ENCODE measurements at places on chromosomes 1 and 21.

- peaks cover 13% of the 10 kb centered on the region for H3K4me1 ChIP-seq
- H3K27ac ChIP-seq = no peak overlapping the region
- no peaks in the 10 kb centered on the region for H3K27me3 ChIP-seq
- H3K36me3 ChIP-seq = peaks cover 25% of the 10 kb centered on the region
- no peak overlapping the region for H3K4me3 ChIP-seq
- DNase-seq = no peak
Observed at GRCh38 chr1:116989835-116990234, 11.7 kb upstream of the CD101 start.

DNA sequence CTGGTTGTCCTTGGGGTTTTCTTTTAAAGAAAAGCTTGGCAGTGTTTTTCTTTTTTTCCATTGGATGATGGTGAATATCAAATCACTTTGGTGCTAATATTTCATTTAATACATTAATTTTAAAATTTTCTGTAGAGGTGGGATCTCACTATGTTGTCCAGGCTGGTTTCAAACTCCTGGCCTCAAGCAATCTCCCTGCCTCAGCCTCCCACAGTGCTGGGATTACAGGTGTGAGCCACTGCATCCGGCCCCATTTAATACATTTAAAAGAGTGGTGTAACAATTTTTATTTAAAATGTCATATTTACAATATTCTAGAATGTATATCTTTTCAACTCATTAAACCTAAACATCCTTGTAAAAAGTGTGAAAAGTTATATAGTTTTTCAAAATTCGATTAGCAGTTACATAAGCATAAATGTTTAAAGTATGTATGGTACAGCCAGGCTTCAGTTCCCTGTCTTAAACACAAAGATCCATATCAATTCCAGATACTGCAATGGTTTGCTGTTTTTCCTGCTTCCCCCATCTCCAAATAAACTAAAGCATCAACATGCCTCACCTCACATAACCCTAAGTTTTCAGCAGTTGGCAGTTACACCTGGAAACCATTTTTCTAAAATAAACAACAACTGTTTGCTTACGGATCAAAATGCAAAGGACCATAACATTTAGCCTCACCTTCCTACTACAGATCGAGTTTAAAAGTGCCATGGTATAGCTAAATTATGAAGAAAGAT is 8.9 kb upstream of the LGALS8 start:
- no peak for DNase-seq
- no peak overlapping the region for H3K4me3 ChIP-seq
- H3K27ac ChIP-seq = no peak overlapping the region

GRCh38 chr1:156592910-156593660 is 1.5 kb downstream of the NAXE start:
- no peak overlapping the region for H3K27ac ChIP-seq
- no peak overlapping the region for H3K4me3 ChIP-seq
- H3K36me3 ChIP-seq = peaks cover 42% of the 10 kb centered on the region
- DNase-seq = no peak
- peaks cover 36% of the 10 kb centered on the region for H3K4me1 ChIP-seq
- H3K27me3 ChIP-seq = no peaks in the 10 kb centered on the region

GRCh38 chr1:42674682-42675081 is 7.5 kb upstream of the YBX1 start:
- H3K27me3 ChIP-seq = no peaks in the 10 kb centered on the region
- peaks cover 27% of the 10 kb centered on the region for H3K36me3 ChIP-seq
- no peak for DNase-seq

DNA sequence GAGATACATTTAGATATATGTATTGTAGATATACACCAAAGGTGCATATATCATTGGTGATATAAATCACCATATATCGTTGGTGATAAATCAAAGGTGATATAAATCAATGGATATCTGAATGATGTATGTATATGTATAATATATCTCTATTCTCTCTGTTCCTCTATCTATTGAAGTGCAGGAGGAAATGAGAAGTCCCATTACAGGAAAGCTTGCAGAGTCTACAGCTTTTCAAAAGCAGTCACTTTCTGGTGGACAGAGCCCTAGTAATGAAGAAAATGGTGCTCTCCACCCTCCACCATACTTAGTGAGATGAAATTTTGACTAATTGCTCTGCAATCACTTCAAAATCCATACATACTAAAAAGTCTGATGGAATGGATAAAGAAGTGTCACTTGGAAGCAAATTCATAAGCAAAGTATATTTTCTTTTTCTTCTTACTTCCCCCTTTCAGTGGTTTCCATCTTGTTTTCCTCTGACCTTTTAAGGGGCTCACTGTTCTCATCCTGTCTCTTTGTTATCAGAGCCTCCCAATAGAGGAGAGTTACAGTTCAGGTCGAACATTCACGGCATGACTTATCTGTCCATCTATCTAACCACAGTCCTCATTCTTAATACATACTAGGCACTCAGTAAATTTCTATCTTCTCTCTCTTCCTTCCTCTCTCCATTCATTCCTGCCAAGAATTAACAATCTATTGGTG is 227.2 kb downstream of the KCNJ6 start:
- DNase-seq = no peak
- H3K27me3 ChIP-seq = no peaks in the 10 kb centered on the region
- no peak overlapping the region for H3K27ac ChIP-seq
- no peak overlapping the region for H3K4me3 ChIP-seq
- peaks cover 7% of the 10 kb centered on the region for H3K4me1 ChIP-seq

- H3K4me3 ChIP-seq = no peak overlapping the region
- H3K36me3 ChIP-seq = no peaks in the 10 kb centered on the region
- DNase-seq = no peak
- H3K27ac ChIP-seq = no peak overlapping the region
Observed at GRCh38 chr1:97384294-97384968, 536.4 kb downstream of the DPYD start.

- H3K4me1 ChIP-seq = peaks cover 75% of the 10 kb centered on the region
- peaks cover 12% of the 10 kb centered on the region for H3K36me3 ChIP-seq
- no peak for DNase-seq
- H3K27ac ChIP-seq = no peak overlapping the region
Observed at GRCh38 chr1:205452364-205452763, 3.5 kb downstream of the BLACAT1 start.

DNA sequence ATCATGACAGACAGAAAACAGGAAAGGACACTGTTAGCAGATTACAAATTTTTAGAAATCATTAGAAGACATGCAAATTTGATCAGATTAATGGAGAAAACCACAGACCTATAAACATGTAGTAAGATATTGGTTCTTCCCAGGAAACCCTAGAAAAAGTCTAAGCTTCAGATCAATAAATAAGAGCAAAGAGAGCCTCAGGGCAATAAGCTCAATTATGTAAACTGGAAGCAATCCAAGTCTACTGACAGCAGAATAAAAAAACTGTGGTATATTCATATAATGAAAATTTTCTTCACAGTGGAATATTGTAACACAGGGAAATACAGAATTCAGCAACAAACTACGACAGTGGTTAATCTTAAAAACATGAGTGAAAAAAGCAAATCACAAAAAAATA is 36.3 kb downstream of the NRDC start:
- no peak overlapping the region for H3K4me3 ChIP-seq
- H3K36me3 ChIP-seq = peaks cover 5% of the 10 kb centered on the region
- no peak overlapping the region for H3K27ac ChIP-seq

- no peaks in the 10 kb centered on the region for H3K27me3 ChIP-seq
- DNase-seq = no peak
- H3K27ac ChIP-seq = no peak overlapping the region
- no peaks in the 10 kb centered on the region for H3K36me3 ChIP-seq
Observed at GRCh38 chr1:18828224-18828623, 31.2 kb downstream of the TAS1R2 start.

GRCh38 chr1:248828845-248829244 is 3.1 kb upstream of the SH3BP5L start:
- DNase-seq = no peak
- no peaks in the 10 kb centered on the region for H3K27me3 ChIP-seq
- peaks cover 11% of the 10 kb centered on the region for H3K36me3 ChIP-seq

GRCh38 chr1:39800471-39800835 is 11.8 kb upstream of the BMP8B start:
- peaks cover 8% of the 10 kb centered on the region for H3K4me1 ChIP-seq
- DNase-seq = no peak
- no peak overlapping the region for H3K27ac ChIP-seq
- H3K4me3 ChIP-seq = no peak overlapping the region
- no peaks in the 10 kb centered on the region for H3K36me3 ChIP-seq

DNA sequence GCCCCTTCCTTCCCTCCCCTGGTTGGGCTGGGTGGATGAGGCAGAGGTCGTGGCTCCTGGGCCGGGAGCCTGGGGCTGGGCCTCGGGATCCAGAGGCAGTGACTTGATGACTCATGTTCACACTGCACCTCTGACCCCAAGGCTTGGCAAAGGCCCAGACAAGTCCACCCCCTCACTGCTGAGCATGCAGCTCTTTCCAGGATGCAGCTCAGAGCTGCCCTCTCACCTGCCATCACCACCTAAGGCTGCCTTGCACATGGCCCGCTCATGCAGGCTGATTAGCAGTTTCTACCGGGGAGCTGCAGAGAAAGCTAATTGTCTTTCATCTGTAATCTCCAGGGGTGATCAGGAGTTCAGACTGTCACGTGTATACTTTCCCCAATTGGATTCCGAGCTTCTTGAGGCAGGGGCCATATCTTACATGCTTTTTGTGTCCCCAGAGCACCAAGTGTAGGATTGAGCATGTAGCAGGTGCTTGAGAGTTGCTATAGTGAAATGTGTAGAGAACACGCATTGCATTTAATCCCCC is 62.1 kb downstream of the LRRN2 start:
- no peak for DNase-seq
- H3K4me1 ChIP-seq = peaks cover 64% of the 10 kb centered on the region
- H3K4me3 ChIP-seq = no peak overlapping the region
- H3K27me3 ChIP-seq = no peaks in the 10 kb centered on the region
- H3K36me3 ChIP-seq = peaks cover 31% of the 10 kb centered on the region

DNA sequence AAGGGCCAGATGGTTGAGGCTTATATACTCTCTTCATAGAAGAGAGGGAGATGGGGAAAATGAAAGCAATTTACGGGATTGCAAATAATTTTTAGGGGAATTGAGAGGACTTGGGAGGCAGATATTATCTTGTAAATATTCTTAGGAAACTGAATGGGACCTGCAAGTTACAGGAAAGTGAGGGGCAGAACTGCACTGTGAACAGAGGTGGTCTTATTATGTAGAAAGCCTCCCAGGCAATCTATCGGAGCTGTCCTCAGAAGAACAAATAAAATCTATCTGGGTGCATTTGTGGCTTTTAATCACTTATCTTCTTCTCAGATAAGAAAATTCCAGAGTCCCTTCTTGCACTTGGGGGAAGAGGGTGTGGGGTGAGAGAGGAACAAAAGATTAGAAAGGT is 223.5 kb downstream of the RHOU start:
- H3K36me3 ChIP-seq = no peaks in the 10 kb centered on the region
- no peak overlapping the region for H3K4me3 ChIP-seq
- H3K27me3 ChIP-seq = no peaks in the 10 kb centered on the region
- H3K4me1 ChIP-seq = no peaks in the 10 kb centered on the region
- DNase-seq = no peak

DNA sequence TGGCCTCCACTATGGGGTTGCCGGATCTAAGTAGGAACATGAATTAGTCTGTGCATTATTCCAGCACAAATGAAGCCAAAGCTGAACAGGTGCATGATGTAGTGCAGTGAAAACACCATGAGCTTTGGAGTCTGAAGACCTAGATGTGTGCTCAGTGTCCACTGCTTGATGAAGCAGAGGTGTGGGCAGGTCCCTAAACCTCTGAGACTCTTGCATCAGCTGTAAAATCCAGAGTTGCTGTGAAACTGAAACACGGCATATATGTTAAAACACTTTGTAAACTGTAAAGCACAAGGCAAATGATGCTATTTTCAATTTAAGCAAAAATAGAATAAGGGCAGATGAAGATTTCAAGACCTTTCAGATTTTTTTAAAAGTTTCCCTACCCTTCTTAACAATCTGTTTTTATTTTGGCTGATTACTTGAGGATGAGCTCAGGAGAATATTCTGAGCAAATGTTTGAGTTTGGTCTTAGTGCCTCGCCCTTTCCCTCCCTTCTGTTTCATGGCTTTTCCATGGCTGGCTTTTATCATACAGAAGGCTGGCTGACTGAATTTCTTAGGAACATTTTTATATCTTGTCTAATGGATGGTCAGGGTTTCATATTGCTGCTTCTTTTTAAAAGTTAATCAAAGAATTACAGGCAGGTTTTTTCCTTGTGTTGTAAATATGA is 221.8 kb downstream of the NTNG1 start:
- DNase-seq = no peak
- H3K36me3 ChIP-seq = no peaks in the 10 kb centered on the region
- no peak overlapping the region for H3K4me3 ChIP-seq
- no peak overlapping the region for H3K27ac ChIP-seq
- no peaks in the 10 kb centered on the region for H3K4me1 ChIP-seq

DNA sequence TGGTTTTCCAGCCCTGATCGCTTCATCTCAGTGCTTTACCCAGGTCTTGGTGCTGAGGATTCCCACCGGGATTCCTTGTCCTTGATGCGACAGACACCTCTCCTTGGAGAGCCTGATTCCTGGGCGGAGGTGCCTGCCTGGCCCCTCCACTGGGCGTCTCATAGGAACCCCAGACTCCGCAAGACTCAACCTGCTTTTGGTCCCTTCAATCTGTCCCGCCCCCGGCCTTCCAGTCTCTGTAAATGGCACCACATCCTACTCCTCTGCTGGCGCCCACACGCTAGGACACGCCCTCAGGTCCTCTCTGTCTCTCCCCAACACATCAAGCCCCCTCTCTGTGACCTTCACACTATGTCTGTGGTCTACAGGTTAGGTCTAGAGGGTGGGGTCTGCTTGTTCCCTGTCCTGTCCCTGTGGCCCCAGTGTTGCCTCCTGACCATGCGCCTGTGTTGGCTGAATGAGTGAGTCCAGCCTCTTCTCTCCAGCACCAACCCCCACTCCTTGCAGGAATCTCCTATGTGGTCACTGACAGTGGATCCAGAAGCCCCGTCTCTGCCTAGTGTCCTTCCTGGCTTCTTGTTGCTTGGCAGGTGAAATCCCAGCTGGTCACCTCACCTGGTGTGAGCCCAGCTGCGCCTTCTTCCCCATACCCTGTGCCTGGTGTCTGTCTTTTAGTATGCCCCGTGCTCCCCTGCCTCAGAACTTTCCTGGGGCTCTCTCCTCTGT is 119.7 kb upstream of the C1orf174 start:
- H3K27ac ChIP-seq = no peak overlapping the region
- no peaks in the 10 kb centered on the region for H3K4me1 ChIP-seq

DNA sequence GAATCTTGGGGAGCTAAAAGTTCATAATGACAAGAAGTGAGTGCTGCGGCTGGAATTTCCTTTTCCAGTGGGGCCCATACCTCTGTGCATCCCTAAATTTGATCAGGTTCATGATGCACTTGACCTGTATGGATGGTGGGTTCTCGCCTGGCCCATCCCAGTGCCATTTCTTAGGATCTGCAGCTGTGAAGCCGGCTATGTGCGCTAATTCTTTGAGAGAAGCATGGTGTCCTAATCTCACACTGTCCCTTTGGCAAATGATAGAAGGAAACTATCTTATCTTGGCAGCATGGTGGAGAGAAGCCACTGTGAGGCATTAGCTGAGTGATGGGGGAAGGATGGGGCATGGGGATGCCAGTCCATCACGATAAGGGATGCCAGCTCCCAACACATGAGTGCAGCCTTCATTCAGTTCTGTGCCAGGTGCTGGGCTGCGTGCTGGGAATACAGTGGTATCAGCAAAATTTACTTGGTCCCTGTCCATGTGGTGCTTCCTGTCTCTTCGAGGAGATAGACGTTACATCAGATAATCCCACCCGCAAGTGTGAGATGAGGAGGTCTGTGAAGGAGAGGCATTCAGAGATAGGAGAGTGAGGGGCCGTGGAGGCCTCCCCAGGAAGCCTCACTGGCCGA is 30.5 kb downstream of the STUM start:
- H3K27me3 ChIP-seq = no peaks in the 10 kb centered on the region
- H3K4me3 ChIP-seq = no peak overlapping the region
- H3K36me3 ChIP-seq = no peaks in the 10 kb centered on the region
- H3K4me1 ChIP-seq = peaks cover 27% of the 10 kb centered on the region
- H3K27ac ChIP-seq = no peak overlapping the region
